Stimulated activated CD4-positive, alpha-beta T cell treated with anti-CD3 and anti-CD28 coated beads, Interleukin-4, amount 100 ng/mL, for 24 hours (primary cell): ENCODE measurements at places on chromosomes 5 and 9.
A peak's percentile ranks its signal among the peaks of the same experiment; 100 is the strongest.

GRCh38 chr9:135255033-135255840 lies 167.8 kb downstream of the OLFM1 start:
- no peak for DNase-seq

DNA sequence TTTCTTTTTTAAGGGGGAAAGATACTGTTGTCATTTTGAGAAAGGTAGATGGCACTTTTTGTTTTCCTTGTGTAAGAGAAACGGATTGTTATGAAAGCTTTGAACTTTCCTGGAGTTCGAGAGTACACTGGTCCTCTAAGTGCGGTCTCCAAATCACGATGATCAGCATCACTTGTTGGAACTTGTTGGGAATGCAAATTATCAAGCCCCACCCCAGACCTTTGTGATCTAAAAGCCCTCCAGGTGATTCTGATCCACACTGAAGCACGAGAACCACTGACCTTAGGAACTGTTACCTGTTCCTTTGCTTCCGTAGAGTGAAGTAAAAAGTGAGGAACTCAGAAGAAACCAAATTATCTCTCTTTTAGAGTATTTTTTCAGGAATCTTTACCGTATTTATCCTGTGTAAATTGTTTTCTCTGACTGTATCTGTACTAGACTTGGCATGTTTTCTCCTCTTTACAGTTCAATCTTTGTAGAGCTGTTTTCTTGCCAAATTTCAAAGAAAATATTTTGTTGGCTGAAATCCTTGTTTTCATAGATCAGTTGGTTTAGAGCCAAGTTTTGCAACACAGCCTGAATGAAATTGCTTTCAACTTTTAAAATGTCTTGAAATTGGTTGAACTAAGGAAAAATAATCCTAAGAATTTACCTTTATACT lies 4.0 kb downstream of the MAT2B start:
- peak; percentile 16 for DNase-seq

- no peak for DNase-seq
These were observed 15.9 kb downstream of the TAL2 start for GRCh38 chr9:105678163-105678562.

DNA sequence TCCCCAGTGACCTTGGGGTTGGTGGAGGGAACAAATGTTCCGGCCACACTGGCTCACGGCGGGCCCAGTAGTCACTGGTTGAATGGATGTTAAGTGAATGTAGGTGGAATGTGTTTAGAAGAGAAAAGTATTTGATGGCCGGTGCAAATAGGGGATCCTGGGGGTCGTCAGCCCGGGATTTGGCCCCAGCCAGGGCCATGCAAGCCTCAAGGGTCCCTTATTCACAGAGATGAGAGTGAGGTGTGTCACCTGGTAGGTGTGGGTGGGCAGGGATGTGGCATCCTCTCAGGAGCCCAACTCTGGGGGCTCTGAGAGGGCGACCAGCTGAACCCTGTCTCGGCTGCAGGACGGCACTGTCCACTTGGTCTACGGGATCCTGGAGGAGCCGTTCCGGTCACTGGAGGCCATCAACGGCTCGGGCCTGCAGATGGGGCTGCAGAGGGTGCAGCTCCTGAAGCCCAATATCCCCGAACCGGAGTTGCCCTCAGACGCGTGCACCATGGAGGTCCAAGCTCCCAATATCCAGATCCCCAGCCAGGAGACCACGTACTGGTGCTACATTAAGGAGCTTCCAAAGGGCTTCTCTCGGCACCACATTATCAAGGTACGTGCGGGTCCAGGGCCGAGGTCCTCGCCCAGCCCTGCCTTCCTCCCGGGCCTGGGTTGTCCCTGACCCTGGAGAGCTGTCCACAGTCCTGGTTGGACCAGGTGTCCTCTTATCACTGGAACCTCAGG lies 5.9 kb downstream of the DBH start:
- no peak for DNase-seq

GRCh38 chr5:126355940-126356339 lies 67.3 kb upstream of the GRAMD2B start:
- no peak for DNase-seq
